ENCODE measurements at places on chromosomes 2 and 18.
A peak's percentile ranks its signal among the peaks of the same experiment; 100 is the strongest.

DNA sequence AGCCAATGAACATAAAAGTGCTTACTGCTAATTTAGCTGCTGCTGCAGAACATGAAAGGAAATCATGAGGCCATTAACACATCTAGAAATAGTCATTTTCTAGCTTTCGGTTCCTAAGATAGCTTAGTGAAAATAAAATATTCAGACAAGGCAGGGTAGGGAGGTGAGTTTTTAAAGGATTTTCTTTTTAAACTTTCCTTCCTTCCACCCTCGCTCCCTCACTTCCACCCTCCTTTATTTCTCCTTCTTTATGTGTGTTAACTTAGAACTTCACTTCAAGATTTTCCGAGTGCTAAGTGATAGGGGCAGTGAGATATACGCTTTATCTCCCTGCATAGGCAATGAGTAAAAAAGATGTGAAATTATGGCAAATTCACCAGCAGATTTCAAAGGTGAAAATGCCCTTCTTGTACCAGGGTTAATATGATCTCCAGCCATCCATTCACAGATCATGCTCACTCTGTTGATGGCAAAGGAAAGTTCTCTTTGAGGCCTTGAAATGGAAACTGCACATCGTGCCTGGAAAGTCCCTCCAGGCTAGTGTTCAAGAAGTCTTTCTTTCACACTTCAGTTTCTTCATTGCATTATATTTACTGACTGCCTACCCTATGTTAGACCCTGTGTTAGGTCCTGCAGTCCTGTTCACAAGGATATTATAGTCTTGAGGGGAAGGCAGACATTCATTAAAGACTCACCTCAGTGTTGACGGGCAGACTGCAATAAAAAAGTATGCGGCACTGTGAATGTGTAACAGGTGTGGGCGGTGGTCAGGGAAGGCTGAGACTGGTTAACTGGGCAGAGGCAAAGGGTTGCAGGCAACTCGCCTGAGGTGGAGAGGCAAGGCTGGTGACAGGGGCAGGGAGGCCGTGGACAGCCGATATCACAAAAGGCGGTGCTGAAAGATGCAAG, 200.8 kb downstream of the PLCL1 start:
- DNase-seq = peak; percentile 43

- no peak for DNase-seq
Measured at GRCh38 chr2:135984199-135985017, 1.0 kb downstream of the DARS1 start.

DNA sequence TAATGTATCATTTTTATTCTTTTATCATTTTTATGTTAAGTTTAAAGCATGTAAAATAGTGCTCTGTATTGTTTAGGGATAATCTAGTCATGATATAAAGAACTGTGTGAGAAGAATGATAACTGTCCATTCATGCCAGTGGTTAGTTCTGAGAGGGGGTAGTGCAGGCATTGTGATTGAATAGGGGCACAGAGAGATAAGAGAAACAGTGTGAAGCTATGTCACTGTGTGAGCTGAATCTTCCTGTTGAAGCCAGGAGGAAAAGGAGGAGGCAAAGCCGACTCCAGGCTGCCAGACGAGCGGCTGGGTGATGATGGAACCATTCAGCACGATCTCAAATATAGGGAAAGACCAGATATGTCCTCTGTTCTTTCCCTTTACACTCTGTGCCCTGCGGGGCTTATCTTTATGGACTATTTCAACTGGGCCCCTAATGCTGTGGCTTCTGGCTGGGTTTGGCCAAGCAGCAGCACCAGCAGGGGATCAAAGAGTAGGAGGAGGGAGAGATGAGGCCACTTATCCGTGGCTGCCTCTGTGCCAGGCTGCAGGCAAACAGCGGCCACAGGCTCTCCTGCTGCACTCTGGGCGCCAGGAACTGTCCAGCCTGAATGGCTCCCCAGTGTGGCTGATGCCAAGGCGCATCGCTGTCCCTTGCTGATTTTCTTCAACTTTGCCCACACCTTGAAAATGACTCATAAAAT, 128.0 kb downstream of the SPP2 start:
- DNase-seq = no peak

GRCh38 chr2:208674919-208675318, 268.3 kb downstream of the PTH2R start:
- DNase-seq = no peak

DNA sequence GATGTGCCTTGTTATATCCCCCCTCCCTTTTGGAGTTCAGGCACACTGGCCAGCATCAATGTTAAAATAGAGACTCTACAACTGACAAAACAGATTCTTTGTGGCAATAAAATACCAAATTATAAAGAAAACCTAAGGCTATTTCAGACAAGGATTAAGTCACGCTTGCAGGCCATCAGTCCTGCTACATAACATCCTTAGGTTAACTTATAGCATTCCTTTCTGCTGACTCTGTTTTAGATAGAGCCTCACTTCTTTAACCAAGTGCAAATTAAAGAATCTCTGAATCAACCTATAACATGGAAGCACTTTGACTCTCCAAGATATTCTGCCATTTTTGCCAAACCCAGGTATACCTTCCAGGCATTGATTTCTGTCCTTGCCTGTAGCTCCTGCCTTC, 784.6 kb downstream of the RNF144A start:
- DNase-seq = no peak

GRCh38 chr2:39851651-39852110, 72.6 kb upstream of the THUMPD2 start:
- DNase-seq = no peak

DNA sequence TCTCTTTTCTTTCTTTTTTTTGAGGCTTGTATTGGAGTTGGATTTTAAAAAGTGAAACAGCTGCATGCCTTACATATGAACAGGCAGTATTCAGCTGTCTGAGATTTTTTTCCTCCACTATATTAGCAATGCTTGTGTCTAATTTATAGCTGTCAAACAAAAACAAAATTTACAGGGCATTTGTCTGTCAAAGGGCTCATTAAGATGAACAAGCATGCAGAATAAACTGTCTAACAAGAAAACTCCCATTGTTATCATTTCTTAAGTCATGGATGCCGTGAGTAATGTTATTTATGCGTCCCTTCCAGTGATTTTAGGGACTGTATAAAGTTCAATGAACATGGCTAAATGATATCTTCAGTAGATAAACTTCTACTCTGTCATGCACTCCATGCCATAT, 674.7 kb downstream of the PLCL1 start:
- DNase-seq = no peak

- DNase-seq = no peak
Measured at GRCh38 chr2:239485622-239486021, 84.8 kb upstream of the HDAC4 start.

- DNase-seq = no peak
Measured at GRCh38 chr18:10015288-10015701, 101.5 kb downstream of the VAPA start.

GRCh38 chr2:78065366-78065765, 543.2 kb upstream of the LRRTM4 start:
- DNase-seq = no peak

DNA sequence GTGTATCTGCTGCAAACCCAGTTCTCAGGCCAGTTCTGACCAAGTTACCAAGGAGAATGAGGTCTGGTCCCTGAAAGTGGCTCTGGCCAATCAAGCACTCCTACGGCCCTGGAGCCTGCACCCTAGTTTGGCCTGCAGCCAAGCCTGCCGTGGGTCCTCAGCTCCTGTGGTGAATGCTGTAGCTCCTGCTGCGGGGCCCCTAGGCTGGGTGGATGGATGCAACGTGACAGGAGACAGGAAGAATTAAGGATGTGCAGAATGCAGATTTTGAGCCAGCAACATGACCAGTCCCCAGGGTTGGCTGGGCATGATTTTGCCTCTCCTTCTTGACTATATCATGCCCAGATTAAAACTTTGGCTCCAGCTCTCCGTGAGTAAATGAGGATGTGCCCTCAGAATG, 97.2 kb downstream of the SMAD7 start:
- no peak for DNase-seq

- no peak for DNase-seq
Measured at GRCh38 chr2:159891917-159892730, 94.1 kb upstream of the CD302 start.

- DNase-seq = no peak
Measured at GRCh38 chr2:21710496-21710895, 586.7 kb downstream of the TDRD15 start.

DNA sequence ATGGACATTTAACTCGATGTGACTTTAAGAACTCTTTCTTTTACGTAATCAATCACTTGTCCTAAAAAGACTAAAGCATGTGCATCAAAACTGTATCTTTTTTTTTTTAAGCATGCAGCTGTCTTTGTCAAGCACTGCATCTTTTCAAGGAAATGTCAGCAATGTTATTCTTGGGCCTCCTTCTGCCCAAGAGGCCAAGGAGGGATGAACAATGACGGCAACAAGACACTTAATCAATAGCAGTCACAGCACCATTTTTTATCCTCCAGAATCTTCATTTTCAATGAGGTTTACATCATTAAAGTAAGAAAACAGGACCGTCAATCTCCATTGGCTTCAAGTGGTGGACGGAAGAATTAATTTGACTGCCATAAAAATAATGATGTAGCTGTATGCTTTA, 253.8 kb downstream of the AFF3 start:
- no peak for DNase-seq

GRCh38 chr18:3528231-3528630, 78.3 kb downstream of the TGIF1 start:
- DNase-seq = no peak

GRCh38 chr2:172674968-172675303, 60.7 kb upstream of the RAPGEF4 start:
- DNase-seq = no peak

DNA sequence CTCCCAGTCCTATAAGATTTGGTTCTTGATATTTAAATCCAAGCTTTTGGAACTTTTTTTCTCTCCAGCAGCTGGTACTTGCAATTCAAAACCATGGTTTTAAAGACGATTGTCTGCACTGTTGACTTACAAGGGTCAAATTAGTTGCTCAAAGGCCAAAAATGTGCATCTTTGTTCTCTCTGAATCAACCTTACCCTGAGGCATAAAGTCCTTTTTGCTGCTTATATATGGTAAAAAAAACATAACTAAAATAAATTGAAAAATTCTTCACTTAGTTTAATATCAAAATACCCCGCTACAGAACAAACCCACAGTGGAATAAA, 592.7 kb downstream of the XIRP2 start:
- DNase-seq = no peak

DNA sequence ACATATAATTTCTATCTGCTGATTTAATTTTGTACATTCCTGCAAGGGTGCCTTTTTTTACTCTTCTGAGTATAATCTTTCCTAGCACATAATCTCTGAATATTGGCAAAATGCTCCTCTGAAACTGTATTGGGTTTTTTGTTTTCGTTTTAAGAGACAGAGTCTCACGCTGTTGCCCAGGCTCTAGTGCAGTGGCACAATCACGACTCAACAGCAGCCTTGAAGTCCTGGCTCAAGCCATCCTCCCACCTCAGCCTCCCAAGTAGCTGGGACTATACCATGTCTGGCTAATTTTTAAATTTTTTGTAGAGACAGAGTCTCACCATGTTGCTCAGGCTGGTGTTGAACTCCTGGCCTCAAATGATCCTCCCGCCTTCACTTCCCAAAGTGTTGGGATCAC, 104.9 kb downstream of the SPTBN1 start:
- no peak for DNase-seq

DNA sequence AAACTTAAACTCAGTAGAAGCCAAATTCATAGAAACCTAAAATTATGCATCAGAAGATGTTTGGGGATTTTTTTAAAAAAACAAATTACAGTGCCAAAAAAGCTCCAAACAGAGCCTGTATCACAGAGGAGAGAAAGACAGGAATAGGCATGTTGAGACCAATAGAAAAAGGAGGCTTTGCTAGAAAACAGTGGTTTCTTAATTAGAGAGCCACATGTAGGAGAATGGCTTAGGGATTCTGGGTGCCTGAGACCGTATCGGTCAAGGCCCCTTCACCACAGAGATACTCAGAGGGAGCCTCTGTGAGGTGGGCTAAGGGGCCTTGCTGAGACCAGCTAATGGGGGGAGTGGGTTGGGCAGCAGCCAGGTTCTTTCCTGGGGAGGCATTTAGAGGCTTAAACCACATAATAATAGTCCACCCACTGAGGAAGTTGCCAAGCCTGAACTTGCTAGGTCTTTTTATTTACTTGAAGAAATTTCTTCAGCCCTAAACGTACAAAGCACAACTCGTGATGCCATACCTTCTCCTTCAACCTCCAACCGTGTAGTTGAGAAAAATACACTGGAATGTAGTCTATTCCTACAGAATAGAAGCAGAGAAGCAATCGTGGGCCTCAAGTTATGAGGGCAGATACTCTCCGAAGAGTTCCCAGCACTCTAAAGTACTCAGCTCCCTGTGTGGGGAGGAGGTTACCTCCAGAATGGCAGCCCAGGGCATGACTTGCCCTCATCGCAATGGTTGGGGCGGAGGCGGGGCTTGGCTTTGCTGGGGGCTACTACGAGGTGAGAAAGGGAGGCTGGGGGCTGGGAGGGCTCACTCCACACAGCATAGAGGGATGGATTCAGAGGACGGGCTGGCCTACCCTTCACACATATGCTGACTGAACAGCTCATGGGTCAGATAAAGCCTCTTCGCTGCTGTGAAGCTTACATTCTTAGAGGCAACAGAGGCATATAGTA, 237.9 kb downstream of the TPGS2 start:
- no peak for DNase-seq

DNA sequence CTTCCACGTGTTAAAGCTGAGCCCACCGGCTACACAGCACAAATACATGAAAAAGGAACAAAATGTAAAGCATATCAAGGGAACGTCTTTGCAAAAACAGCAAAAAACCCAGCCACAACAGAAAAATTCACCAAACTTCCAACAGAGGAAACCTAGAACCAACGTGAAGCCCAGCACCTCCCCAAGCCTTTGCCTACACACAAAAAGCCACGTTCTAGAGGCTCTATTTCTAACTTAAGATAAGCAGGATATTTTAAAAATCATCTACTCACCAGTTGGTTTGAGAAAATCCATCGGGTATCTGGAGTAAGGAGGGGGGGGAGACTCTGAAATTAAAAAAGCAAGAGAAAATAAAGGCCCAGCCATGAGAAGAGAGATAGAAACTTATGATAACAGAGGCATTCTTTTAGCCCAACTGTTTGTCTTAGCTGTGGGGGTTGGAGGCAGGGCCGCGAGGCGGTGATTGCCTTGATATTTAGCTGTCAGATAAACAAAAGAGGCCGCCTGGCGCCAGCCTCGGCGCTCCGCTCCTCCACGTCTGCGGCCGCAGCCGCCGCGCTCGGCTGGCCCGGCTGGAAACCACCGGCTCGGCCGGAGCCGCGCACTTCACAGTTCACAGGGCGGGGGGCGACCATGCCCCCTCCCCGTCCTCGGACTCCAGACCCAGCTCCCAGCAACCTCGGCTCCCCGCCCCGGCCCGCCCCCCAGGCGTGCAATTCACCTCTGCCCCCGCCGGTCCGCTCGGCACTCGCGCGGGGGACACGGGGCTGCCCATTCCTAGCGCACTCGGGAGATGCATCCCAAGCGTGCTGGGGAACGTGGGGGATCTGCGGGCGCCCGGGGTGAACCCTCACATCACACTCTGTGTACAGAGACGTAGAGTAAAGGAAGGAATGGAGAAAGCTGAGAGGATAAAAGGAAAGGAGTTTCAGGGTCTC, 2.4 kb downstream of the SMAD7 start:
- DNase-seq = peak; percentile 72

DNA sequence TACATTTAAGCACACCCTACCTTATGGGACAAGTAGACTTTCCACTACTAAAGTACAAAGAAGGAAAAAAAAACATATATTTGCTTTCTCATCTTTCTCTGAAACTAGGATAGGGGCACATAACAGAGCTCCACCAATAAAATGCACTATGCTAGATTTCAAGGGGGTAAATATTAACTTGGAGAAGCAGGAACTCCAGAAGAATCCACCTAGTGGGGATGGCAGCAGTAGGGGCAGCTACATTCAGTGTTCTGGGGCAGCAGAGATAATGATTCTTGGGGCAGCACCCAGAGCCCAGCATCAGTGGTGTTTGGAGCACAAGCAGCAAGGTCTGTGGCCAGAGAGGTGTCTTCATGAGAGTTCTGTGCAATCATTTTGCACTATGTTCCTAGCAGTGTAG, 64.7 kb downstream of the DTNB start:
- no peak for DNase-seq
